ENCODE measurements at places on chromosomes 1 and 21. TPM values are rescaled to one million over a fixed set of nuclear protein-coding genes. Genes with fewer than 3 reads are reported as not detected.

The TNFRSF25 gene
- total RNA-seq: 19.8 TPM

The DCST2 gene
- total RNA-seq: 0.31 TPM

The IQGAP3 gene
- 1.0 TPM for total RNA-seq

The KCNH1 gene
- not detected for total RNA-seq

The GNAI3 gene
- 10.4 TPM for total RNA-seq

The OR2L2 gene
- total RNA-seq: not detected

The WNT4 gene
- total RNA-seq: 4.2 TPM

The GUK1 gene
- total RNA-seq: 256 TPM

DNA sequence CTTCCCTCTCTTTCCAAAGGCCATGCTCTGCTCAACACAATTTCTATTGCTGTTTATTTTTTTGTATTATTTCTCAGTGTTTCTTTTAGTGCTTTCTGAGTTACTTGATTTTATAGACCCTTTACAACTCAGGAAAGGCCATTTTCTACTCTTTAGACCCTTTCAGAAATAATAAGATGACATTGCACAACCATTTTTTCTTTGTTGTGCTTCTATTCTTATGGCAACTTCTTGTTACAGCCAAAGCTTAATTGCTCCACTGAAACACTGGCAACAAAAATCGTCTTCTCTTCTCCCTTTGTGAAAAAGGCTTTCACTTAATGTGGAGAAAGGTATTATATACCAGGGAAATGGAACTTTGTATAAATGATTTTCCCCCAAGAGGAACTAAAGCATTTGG, 39.0 kb upstream of the SAMSN1 start:
- no peak overlapping the region for H3K27ac ChIP-seq
- no peak overlapping the region for H3K4me3 ChIP-seq
- H3K4me1 ChIP-seq: no peaks in the 10 kb centered on the region
- DNase-seq: no peak
- H3K27me3 ChIP-seq: no peaks in the 10 kb centered on the region

DNA sequence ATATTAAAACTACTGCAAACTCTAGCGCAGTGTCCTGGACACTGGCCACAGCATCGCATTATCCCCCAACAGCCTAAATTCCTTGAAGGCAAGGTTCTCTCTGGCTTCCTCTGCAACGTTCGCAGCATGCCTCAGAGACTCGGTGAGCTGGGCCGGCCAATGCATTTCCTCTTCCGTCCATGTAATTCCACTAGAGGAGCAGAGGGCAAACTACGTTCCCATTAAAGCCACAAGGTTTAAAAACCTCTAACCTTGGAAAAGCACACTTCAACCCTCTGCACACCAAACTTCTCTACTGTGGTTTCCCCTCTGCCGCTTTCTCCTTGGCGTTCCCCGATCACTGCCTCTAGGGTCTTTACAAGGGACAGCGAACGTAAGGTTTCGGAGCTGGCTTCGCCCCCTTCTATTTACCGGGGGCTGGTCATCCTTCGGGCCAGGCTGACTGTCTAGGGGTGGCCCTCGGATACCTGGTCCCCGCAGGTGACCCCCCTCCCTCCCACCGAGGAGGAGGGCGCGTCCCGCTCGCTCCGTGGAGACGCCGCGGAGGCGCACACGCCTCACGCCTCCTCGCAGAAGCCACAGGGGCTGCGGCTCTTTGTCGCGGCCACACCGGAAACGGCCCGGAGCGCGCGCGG, 456 bp upstream of the SMYD2 start:
- peak overlapping the region; percentile 96 for H3K27ac ChIP-seq
- peak overlapping the region; percentile 89 for H3K4me3 ChIP-seq
- no peaks in the 10 kb centered on the region for H3K36me3 ChIP-seq
- peaks cover 4% of the 10 kb centered on the region for H3K4me1 ChIP-seq

DNA sequence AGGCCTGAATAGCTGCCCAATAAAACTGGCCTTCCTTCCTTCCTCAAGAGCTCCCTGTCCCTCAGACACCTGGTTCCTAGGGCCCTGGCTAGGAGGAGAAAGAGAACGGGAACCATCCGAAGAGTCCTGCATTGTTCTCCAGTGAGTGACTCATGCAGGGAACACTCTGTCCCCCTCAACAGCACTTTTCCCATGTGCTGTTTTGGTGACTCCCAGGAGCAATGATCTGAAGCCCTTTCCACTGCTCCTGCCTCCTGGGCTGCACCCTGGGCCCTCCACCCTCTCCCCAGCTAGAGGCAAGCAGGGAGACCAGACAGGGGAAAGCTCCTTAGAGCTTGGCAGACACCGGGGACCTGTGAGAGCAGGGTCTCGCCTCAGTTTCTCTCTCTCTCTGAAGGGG, 18.9 kb downstream of the TNNT2 start:
- no peak for DNase-seq
- H3K27me3 ChIP-seq: no peaks in the 10 kb centered on the region
- H3K36me3 ChIP-seq: no peaks in the 10 kb centered on the region
- peak overlapping the region; percentile 67 for H3K27ac ChIP-seq
- H3K4me1 ChIP-seq: peaks cover 8% of the 10 kb centered on the region

DNA sequence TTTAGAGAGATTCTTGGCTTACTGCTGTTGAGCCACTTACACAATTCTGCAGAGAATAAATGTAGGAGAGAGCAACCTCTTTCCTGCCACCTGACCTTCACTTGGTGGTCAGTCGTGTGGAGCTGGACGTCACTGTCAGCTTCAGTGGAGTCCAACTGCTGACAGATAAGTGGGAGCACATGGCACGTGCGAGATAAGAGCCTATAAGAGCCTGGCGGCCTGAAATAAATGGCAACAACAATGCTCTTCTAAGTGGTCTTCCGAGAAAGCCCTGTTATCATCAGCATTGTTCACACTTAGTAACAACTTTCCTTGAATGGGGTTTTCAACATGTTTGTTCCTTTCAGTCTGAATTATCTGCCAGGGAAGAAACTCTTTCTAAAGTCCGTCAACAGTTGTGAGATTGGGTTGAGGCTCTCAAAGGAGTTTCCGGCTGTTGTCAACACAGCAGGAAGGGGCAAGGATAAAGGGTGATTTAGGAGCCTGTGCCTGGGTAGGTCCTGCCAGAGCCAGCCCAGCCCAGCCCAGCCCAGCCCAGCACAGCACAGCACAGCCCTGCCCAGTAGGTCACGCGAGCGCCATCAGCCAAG, 57.2 kb upstream of the RUNX1 start:
- no peak overlapping the region for H3K4me3 ChIP-seq
- no peak overlapping the region for H3K27ac ChIP-seq
- DNase-seq: no peak
- H3K4me1 ChIP-seq: no peaks in the 10 kb centered on the region

DNA sequence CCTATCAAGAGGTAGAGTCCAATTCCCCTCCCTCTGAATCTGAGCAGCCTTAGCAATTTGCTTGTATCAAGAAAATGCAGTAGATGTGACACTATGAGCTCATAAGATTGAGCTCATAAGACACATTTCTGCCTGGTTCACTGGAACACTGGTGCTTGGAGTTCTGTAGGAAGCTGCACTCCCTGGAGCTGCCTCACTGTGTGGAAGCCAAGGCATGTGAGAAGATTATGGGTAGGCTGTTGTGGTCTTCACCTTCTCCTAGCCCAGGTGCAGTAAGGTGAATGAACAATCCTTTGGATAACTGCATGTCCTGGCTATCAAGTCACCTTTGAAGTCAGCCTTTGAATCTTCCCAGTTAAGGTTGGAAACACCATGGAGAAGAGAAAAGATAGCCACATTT, 67.3 kb downstream of the PLPPR5 start:
- H3K27ac ChIP-seq: no peak overlapping the region
- H3K4me3 ChIP-seq: no peak overlapping the region
- no peaks in the 10 kb centered on the region for H3K4me1 ChIP-seq
- H3K36me3 ChIP-seq: no peaks in the 10 kb centered on the region
- no peaks in the 10 kb centered on the region for H3K27me3 ChIP-seq

DNA sequence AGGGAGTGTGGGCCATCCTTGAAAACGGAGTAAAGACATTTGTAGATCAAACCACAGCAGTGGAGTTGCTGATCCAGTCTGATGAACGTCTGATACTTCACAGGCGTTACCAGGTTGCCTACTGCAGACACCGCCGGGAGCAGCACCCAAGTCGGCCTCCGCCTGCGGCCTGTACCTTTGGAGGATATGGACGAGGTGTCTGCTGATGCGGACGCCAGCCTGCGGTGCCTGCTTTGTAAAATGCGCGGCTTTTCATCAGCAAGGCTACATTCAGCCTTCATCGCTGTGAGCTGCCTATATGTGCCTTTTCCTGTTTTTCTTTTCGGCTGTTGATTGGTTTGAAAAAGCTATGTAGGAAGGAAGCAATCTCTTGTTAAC, 16.0 kb downstream of the SLX9 start:
- H3K27ac ChIP-seq: no peak overlapping the region
- no peak for DNase-seq
- no peaks in the 10 kb centered on the region for H3K36me3 ChIP-seq
- H3K4me1 ChIP-seq: peaks cover 12% of the 10 kb centered on the region

DNA sequence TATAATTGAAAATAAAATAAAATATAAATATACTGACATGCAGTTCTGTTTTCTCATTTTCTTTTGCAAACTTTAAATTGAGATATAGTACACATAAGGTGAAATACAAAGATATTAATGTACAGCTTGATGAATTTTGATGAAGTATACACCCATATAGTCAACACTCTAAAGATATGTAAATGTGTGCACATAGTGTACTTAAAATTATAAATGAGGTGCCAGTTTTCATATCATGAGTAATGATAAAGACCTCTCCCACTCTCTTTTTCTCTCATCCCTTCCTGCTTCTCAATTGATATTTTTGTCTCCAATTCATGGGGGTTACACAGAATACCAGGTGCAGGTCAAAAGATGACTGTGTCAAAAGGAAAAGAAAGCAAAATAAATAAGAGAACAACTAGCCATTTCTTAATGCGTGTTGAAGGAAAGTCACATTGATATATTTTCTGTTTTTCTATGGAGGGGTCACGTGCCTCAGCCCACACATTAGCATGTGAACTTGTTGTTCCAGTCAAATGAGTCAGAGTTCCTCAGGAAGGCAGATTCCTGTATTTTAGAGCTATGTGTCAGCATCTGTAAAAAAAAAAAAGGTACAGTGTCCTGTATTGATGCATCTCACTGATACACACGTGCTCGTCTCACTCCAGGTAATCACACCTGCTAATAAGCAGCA, 64.3 kb upstream of the HOOK1 start:
- H3K27me3 ChIP-seq: no peaks in the 10 kb centered on the region
- no peak overlapping the region for H3K27ac ChIP-seq
- H3K4me1 ChIP-seq: peaks cover 3% of the 10 kb centered on the region
- DNase-seq: no peak
- H3K4me3 ChIP-seq: no peak overlapping the region

GRCh38 chr1:53690411-53690810, 48.6 kb downstream of the GLIS1 start:
- no peak overlapping the region for H3K4me3 ChIP-seq
- H3K27me3 ChIP-seq: peaks cover 2% of the 10 kb centered on the region
- H3K4me1 ChIP-seq: peaks cover 4% of the 10 kb centered on the region
- no peak for DNase-seq
- H3K36me3 ChIP-seq: no peaks in the 10 kb centered on the region
- H3K27ac ChIP-seq: no peak overlapping the region

- no peaks in the 10 kb centered on the region for H3K36me3 ChIP-seq
- H3K4me1 ChIP-seq: no peaks in the 10 kb centered on the region
- no peak overlapping the region for H3K4me3 ChIP-seq
These were observed 980 bp upstream of the CLDN19 start for GRCh38 chr1:42740851-42741580.
